CD4-positive, CD25-positive, alpha-beta regulatory T cell (primary cell): ENCODE measurements at places on chromosomes 3 and 15. TPM values are rescaled to one million over a fixed set of nuclear protein-coding genes. Genes with fewer than 3 reads are reported as not detected.

Gene TNFAIP8L3
- polyA plus RNA-seq = not detected

Gene MANF
- 43.5 TPM for polyA plus RNA-seq

Gene KIF23
- polyA plus RNA-seq = 1.1 TPM

Gene MNS1
- not detected for polyA plus RNA-seq

Gene C3orf22
- polyA plus RNA-seq = not detected

GRCh38 chr3:186612721-186613636, at the start of gene AHSG:
Gene AHSG (plus strand): TSS chr3:186613060. CDS start chr3:186613142, 82 bp downstream.
- no peak for DNase-seq
- H3K27ac ChIP-seq = no peak within 1 kb of the TSS
- no peaks in the 10 kb centered on the region for H3K36me3 ChIP-seq
- peaks cover 11% of the 10 kb centered on the region for H3K27me3 ChIP-seq
- H3K4me3 ChIP-seq = no peak within 1 kb of the TSS
- H3K4me1 ChIP-seq = peaks cover 12% of the 10 kb centered on the region

GRCh38 chr3:136883967-136884720, 22.1 kb downstream of the NCK1 start:
- no peaks in the 10 kb centered on the region for H3K27me3 ChIP-seq
- H3K27ac ChIP-seq = peak overlapping the region; percentile 67
- H3K4me1 ChIP-seq = peaks cover 51% of the 10 kb centered on the region
- H3K36me3 ChIP-seq = no peaks in the 10 kb centered on the region

DNA sequence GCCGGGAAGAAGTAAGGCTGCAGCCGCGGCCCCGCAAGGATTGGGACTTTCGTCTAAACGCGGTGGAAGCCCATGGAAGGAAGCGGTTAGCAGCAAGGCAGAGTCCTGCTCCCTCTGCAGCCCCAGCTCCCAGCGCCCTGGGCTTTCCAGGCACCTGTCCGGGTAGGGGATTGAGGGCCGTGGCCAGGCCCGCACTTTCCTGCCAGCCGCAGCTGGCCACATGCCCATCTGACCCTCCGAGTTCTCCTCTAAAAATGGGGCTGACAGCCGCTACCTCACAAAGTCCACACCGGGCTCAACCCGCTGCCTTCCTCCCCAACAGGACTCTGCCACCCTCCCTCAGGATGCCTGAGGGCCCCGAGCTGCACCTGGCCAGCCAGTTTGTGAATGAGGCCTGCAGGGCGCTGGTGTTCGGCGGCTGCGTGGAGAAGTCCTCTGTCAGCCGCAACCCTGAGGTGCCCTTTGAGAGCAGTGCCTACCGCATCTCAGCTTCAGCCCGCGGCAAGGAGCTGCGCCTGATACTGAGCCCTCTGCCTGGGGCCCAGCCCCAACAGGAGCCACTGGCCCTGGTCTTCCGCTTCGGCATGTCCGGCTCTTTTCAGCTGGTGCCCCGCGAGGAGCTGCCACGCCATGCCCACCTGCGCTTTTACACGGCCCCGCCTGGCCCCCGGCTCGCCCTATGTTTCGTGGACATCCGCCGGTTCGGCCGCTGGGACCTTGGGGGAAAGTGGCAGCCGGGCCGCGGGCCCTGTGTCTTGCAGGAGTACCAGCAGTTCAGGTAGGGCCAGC, 1.9 kb downstream of the NEIL1 start:
- peak overlapping the region; percentile 70 for H3K27ac ChIP-seq
- H3K4me3 ChIP-seq = no peak overlapping the region
- DNase-seq = no peak
- H3K4me1 ChIP-seq = peaks cover 32% of the 10 kb centered on the region
- H3K36me3 ChIP-seq = no peaks in the 10 kb centered on the region

- H3K27me3 ChIP-seq = no peaks in the 10 kb centered on the region
- no peaks in the 10 kb centered on the region for H3K36me3 ChIP-seq
- peaks cover 45% of the 10 kb centered on the region for H3K4me1 ChIP-seq
Observed at GRCh38 chr15:58472821-58473581, 41.2 kb downstream of the LIPC start.
